ENCODE measurements at places on chromosomes 11 and 22. TPM values are rescaled to one million over a fixed set of nuclear protein-coding genes. Genes with fewer than 3 reads are reported as not detected.

DNA sequence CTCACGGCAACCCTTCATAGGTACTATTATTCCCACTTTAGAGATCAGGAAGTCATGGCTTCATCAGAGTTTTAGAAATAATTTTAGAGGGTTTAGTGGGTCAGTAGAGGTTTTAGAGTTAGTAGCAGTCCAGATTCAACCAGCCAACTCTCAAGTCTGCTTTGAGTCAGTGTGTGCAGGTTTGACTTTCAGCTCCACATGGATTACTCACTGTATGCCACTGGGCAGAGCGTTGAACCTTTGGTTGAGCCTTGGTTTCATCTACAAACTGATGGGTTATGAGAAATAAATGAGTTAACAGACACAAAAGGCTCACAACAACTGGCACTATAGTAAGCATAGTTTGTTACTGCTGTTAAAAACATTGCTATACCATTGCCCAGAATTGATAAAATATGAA, 19.0 kb upstream of the TP53AIP1 start:
- no peak for DNase-seq

DNA sequence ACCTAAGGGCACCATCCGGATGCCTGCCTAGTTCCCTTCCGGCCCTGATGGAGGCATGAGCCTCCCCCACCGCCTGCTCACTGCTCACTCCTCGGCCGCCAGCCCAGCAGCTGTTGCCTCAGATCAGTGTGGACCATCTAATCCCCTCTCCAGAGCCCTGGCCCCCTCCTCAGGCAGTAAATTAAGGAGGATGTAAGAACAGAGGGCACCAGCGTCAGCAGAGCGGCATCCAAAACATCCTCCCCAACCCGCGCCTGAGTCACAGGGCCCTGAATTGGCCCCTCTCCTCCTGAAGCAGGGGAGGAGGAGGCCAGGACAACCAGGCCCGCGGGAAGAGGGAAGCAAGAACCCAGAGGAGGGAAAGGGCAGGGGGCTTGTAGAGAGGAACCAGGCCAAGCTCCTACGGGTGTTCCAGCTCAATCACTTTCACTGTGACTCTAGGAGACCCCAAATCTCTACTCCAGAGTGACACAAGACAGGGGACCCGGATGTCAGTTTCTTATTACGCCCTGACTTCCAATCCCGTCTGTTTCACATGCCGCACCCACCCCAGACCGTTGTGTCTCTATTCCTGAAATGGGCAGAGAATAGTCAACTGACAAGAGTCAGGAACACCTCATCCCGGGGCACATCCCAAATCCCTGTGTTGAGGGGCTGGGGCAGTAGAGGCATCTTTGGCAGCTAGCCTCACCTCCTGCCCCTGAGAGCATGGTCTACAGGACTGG, 31.3 kb upstream of the MYOD1 start:
- DNase-seq, result no peak

DNA sequence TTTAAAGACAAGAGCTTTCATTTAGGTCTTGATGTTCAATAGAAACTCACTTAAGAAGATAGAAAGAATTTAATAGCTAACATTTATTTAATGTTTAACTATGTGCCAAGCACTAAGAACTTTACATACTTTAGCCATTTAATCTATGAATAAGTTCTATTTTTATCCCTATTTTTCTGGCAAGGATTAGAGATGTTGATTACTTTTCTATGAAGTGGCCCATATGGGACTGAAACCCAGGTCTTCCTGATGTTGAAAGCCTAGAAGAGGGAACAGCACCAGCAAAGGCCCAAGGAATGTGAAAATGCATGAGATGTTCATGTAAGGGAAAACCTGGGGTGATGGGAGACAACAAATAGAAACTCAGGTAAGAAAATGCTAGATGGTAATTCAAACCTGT, 15.4 kb upstream of the TBCEL start:
- no peak for DNase-seq

GRCh38 chr11:125517116-125517770, 21.2 kb upstream of the FEZ1 start:
- DNase-seq, result no peak

- no peak for DNase-seq
Measured at GRCh38 chr11:36446135-36446534, 63.9 kb downstream of the TRAF6 start.

- DNase-seq, result no peak
Measured at GRCh38 chr11:29187215-29187614, 829.6 kb downstream of the KCNA4 start.

DNA sequence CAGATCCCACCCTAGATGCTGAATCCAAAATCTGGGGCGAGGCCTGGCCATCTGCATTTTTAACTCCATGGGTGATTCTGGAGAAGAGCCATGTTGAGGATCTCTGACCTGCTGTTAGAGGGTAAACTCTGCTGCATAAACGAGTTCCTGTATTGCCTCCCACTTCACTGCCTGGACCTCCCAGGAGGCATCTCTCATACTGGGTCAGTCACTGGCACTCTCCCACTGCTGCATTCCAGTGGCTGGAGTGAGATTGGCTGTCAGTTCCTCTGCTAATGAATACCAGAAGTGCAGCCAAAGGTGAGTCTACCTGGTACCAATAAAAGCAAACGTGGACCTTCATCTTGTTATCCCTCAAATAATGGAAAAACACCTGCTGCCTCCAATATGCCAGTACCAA, 10.3 kb downstream of the POLDIP3 start:
- no peak for DNase-seq

DNA sequence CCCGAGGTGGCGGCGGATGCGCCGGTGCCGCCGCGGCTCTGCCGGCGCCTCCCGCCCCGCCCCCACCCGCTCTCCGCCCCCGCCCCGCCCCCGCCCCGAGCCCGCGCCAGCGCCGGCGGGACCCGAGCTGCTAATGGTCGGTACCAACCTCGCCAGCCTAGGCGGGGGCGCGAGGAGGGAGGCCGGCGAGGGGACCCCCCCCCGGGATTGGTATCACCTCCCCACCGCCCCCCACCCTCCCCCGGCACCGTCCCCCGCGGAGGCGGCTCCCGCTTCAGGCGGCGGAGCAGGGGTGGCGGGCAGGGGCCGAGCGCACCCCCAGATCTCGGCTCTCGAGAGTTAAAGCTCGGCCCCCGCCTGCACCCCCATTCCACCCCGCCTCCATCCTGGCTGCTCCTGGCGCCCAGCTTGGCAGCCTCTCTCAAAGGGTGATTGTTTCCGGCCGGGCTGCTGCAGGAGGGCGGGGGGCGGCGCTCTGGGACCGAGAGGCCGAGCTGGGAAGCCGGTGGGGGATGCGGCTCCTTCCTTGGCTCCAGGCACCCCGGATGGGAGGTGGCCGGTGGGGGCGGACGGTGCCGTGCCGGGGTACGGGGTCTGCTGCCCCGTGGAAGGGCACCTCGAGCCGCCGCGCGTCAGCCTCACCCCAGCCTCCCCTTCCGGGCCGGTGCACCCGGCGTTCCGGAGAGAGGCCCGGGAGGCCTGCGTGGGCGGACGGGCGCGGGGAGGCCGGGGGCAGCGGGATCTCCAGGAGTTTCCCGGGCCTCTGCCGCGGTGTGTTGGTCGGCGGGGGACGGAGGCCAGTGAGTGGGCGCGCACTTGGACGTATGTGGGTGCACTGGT, at the start of gene B3GAT1:
B3GAT1 (minus strand) TSS at position 40 of the 840 bp plus-strand sequence. CDS start 24,583 bp downstream, outside the sequence.
- peak; percentile 12 for DNase-seq

GRCh38 chr11:112925516-112926310, 35.5 kb upstream of the NCAM1 start:
- no peak for DNase-seq

GRCh38 chr22:21457023-21457787, 10.0 kb upstream of the TMEM191C start:
- no peak for DNase-seq

DNA sequence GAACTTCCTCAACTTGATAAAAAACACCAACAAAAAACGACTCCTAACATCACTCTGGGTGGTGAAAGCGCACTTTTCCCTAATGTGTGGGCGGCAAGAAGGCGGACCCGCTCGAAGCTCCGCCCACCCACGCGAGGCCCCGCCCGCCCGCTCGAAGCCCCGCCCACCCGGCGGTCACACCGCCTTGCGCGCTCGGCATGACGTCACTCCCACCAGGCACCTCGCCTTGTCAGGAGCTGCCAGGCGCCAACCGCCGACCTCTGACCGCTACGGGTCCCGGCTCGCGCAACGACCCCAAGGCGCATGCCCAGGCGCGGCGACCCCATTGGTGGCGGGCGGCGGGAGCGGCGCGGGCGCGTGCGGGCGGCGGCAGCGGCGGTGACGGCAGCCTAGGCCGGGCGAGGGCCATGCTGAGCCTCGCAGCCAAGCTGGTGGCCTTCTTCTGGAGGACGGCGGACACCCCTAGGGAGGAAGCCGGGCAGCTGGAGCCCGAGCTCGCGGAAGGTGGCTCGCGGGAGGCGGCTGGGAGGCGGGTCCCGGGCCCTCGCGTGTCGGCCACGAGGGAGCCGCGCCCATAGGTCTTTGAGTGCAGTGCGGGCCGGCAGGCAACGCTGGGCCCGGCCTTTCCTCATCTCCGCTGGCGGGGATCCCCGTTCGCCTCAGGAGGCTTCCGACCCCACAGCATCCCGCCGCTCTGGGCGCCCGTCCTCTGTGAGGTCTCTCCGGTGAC, at the start of gene MOV10L1:
MOV10L1 (plus strand) TSS at position 325 of the 730 bp plus-strand sequence; CDS start at position 408, 83 bp downstream.
- DNase-seq, result no peak

GRCh38 chr11:19460718-19461405, 220.1 kb upstream of the E2F8 start:
- peak; percentile 34 for DNase-seq

- DNase-seq, result no peak
Measured at GRCh38 chr11:8100605-8101004, 19.6 kb downstream of the TUB start.

GRCh38 chr11:93952082-93952780, 68.9 kb upstream of the HEPHL1 start:
- no peak for DNase-seq

- no peak for DNase-seq
Measured at GRCh38 chr11:73003088-73003487, 139.0 kb downstream of the FCHSD2 start.

DNA sequence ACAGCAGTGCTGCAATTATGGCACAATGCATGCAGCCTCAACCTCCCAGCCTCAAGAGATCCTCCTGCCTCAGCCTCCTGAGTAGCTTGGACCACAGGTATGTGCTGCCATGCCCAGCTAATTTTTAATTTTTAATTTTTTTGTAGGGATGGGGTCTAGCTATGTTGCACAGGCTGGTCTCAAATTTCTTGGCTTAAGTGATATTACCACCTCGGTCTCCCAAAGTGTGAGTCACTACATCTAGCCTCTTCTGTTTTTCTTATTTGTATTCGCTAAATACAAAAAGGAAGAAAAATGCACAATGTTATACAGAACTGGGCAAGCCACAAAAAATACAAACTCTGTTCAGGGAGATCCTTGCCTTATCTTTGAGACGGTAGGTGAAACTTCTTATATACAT, 62.1 kb downstream of the DDI1 start:
- no peak for DNase-seq

DNA sequence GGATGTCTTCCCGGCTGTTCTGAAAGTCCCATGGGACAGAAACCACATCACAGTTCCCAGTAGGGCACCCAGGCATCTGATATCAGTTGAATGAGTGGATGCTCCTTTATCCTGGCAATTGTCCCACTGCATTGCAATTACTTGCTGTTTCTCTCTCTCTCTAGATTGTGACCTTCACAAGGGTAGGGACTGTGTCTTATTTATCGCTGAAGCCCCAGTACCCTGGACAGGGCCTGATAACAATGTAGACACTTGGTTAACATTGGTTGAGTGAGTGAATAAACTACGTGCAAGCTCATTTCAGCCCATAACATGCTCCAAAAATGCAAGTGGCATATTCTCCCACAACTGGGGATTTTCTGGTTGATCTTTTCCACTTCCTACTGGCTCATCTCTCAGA, 193.7 kb upstream of the NARS2 start:
- no peak for DNase-seq

DNA sequence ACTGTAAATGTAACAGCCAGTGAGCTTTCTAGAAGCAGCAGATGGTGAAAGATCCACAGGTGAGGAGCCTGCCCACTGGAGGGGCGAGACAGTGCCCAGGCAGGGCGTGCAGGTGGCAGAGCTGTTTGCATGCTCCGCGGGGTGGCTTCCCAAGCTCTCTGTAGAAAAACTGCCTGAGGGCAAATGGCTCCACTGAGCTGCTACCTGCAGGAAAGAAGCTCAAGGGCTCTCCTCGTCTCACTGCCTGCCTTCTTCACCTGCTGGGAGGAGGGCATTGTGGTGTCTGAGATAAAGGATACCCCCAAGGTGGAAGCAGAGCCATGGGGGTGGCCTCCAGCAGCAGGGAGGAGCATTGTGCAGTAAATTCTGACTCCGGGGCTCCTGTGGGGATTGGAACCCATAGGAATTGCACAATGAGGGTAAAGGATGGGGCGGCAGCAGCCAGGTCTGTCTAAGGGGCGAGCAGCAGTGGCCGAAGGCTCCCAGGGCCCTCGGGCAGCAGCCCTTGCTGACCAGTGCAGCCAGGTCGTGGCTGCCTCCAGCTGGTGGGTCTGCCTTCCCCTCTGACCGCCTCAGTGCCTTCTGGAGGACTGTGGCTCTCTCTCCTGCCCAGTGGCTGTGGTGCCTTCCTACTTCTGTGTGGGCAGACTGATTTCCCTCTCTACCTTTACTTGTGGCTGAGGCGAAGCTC, 28.0 kb upstream of the CABP7 start:
- no peak for DNase-seq

GRCh38 chr22:46634011-46634699, 14.0 kb downstream of the GRAMD4 start:
- DNase-seq, result no peak

- no peak for DNase-seq
Measured at GRCh38 chr11:68402355-68403031, 58.1 kb upstream of the PPP6R3 start.

DNA sequence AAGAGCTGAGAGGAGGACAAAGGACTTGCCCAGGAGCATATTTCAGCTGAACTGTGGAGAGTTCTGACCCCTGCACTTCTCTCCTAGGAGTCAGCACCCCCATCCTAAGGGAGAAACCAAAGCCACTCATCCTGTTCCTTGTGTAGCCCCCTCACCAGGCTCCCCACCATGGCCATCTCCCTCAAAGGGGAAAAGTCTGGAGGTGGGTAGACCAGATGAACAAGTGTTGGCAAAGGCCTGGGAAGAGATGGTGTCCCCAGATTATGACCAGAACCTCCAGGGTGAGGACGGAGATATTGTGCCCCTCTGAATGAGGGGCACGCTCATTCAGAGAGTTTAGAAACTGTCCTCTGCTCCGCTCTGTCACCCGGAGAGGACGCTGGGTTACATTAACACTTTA, 880.0 kb downstream of the BRD1 start:
- DNase-seq, result no peak

DNA sequence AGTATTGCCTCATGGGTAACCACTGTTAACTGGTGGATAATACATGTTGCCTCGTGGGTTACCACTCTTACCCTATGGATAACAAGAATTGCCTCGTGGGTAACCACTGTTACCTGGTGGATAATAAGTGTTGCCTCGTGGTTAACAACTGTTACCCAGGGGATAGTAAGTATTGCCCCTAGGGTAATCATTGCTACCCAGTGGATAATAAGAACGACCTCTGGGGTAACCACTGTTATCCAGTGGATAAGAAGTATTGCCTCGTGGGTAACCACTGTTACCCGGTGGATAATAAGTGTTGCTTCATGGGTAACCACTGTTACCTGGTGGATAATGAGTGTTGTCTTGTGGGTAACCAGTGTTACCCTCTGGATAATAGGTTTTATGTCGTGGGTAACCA, 28.1 kb upstream of the NXPE4 start:
- no peak for DNase-seq

The TEAD1 gene
- total RNA-seq, result 57.1 TPM

The ARHGEF17 gene
- 32.0 TPM for total RNA-seq

The VWCE gene
- total RNA-seq, result not detected

The DEPDC5 gene
- total RNA-seq, result 25.9 TPM

The KIRREL3 gene
- 0.82 TPM for total RNA-seq

The SCT gene
- not detected for total RNA-seq

The AMOTL1 gene
- total RNA-seq, result 23.9 TPM

The CD3G gene
- 2.2 TPM for total RNA-seq

The RCOR2 gene
- total RNA-seq, result not detected

The SLC22A9 gene
- total RNA-seq, result not detected

The DEFB131B gene
- not detected for total RNA-seq

The CCS gene
- total RNA-seq, result 46.6 TPM

Data from transverse colon (tissue), 4 donors.